Mesendoderm (in vitro differentiated cells): ENCODE measurements at places on chromosomes 1 and 21.

DNA sequence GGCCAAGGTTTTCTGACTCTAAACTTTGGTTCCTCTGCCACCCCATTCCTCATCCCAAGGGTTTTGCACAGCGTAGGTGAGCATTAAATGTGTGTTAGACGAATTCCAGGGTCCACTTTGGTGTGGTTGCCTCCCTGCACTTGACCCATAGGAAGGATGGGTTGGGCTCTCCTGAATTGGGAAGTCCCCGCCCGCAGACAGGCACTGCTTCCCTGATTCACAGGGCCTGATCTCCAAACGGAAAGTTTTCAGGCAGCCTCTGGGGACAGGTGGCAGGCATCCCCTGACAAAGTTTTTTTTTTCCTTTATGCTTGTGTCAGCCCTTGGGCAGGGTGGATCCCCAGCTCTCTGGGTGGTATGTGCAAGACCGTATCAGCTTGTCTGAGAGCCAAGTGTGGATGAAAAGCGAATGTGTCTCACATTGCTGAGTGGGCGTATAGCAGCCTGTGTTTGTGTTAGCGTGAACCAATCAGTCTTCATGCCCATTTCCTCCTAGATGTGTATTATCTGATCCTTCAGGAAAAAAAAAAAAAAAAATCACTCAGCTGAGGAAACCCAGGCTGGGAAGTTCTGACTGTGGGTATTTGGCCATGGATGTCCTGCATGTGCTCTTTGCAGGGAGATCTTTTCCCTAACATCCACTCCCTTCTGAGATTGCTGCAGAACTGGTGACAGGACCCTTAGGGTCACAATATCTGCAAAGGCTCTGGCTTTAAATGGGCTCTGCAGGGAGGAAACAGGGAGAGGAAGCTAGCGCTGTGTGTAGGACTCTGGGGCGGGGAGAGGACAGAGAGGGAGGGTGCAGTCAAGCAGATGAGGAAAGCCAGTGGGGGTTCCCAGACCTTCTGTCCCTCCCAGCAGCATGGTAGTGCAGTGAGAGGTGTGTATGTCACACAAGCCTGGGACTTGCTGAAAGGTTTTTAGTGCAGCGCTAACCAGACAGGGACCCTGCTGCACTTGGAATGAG lies 42.2 kb upstream of the TRABD2B start:
- no peak for DNase-seq

- DNase-seq = no peak
Measured at GRCh38 chr1:235315735-235316134, 12.2 kb downstream of the ARID4B start.

DNA sequence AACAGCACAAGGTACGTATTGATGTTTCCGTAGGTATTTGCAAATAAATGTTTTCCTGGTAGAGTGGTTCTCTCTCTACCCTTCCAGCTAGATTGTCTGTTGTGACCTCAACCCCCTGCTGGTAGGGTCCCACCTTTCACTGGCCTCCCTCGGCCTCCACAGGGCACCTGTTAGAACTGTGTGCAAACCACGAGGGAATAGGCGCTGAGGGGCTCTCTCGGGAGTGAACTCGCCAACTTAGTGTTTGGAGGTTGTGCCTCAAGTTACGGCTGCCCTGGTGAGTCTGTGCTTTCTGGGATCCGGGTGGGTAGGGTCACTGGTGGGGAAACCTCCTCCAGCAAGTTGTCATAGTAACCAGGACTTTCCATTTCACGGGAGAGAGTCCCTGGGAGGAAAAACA lies 204.7 kb upstream of the EDN2 start:
- no peak for DNase-seq

GRCh38 chr1:6271006-6271405 lies 10.1 kb upstream of the GPR153 start:
- DNase-seq = no peak

GRCh38 chr1:150902346-150902745 lies 15.4 kb downstream of the CTXND2 start:
- no peak for DNase-seq
